ENCODE measurements at places on chromosomes 4 and X.

DNA sequence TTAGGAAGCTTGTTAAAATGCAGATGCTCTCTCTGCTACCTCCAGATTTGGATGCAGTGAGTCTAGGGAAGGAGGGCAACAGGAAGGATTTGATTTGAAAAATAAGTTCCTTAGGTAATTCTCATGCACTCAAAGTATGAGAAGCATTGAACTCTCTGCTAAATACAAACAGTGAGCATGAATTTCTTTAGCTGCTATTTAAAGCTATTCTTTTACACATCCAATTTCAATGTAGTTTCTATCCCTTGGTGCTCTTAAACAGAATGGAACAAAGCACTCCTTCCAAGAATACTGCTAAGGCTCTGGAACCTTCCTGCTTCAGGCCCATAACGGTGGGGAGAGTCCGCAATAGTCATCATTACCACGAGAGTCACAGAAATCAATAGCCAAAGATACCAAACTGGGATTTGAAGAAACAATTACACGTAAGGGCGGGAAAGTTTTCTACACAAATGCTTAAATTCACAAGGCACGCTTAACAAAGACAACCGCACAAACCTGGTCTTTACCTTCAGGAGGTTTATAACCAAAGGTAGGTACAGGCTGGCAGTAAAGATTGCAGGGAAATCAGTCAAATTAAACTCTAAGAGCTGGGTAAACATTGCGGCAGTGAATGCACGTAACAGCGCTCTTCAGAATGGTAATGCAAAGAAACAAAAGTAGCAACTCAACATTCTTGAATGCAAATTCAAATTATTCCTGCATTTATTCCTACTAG lies 123.2 kb upstream of the NAP1L5 start:
- DNase-seq = no peak

GRCh38 chrX:126819429-126819828 lies at the start of gene PRR32:
PRR32 (plus strand) TSS chrX:126819729; CDS start chrX:126819844, 115 bp downstream.
- no peak for DNase-seq

- DNase-seq = no peak
Measured at GRCh38 chr4:184616633-184617551, 32.4 kb downstream of the CASP3 start.

DNA sequence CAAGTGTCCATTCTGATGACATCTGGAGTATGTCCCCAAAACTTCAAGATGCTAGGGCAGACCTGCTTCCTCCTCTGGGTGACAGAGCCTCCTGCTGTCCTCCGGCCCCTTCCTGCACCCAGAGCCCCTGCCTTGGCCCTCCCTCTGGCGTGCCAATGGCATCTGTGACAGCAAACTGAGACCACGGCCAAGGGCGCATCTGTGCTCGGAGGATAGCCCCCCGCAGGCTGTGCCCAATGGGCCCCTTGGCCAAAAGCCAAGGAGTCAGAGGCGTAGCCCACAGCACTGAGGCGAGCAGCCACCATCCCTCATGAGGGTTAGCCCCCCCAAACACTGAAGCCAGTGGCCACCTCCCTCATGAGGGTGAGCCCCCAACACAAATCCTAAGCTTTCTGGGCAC lies 7.9 kb downstream of the LRPAP1 start:
- DNase-seq = no peak

GRCh38 chrX:118963159-118963558 lies 11.3 kb upstream of the LONRF3 start:
- DNase-seq = no peak

DNA sequence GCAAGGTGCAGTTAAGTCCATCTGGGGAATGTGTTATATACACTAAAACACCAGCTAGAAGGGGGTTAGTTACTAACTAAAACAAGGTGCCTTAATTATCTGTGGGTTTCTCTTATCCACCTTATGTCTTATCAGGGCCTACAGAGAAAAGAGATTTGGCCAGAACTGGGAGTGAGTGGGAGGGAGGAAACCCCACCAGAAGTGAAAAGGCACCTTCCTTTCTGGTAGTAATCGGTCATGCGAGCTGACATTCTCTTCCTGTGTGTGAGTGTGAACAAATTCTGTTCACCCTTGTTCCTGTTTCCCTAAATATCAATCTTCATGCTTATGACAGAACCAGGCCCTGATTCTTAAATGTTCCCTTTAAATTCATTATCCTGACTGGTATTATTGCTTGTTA lies 43.5 kb downstream of the SRPX2 start:
- DNase-seq = no peak

DNA sequence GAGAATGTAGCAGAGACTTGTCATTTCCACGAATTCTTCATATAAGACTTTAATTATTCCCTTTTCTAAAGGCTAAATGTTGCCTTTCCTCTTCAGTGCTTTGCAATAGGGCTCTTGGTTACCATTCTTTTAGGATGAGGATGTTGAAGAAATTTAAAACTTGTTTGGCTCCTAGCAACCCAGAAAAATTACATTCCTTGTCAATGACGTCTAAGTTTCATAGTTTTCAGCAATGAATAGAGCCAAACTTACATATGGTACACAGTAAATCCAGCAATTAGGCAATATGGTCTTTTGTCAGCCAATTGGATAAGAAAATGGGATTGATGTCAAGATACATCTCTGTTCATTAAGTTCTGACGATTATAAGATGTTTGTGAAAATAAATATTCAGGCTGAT lies 1639.6 kb upstream of the PCDH10 start:
- no peak for DNase-seq

DNA sequence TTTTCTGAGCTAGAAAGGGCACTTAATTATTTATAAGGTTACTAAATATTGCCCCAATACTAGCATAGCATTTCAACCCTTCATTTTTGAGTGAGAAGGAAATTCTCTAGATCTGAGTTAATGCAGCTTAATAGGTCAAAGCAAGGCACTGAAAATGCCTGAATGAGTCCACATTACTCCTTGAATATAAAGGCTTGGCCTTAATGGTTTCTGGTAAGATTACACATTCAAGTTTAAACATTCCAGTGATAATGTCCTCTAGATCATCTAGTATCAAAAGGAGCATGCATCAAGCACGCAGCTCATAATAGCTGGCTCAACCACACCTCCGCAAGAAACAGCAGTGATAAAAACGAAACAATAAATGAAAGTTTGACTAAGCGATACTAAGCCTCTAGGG lies 87.5 kb downstream of the SPANXN3 start:
- DNase-seq = no peak

- DNase-seq = no peak
Measured at GRCh38 chr4:123476089-123476488, 79.5 kb downstream of the SPRY1 start.

DNA sequence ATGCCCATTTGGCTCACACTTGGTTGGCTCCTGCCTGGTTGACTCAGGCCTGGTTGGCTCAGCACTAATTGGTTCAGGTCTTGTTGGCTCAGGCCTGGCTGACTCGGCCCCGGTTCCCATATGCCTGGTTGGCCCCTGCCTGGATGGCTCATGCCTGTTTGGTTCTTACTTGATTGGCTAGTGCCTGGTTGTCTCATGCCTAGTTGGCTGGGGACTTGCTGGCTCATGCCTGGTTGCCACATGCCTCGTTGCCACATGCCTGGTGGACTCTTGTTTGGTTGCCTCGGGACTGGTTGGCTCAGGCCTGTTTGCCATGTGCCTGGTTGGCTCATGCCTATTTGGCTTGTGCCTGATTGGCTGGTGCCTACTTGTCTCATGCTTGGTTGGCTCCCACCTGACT lies 103.7 kb downstream of the APOOL start:
- no peak for DNase-seq

GRCh38 chrX:151983186-151983585 lies 8.7 kb upstream of the GABRE start:
- DNase-seq = no peak
